ENCODE measurements at places on chromosomes 3 and 15. TPM values are rescaled to one million over a fixed set of nuclear protein-coding genes. Genes with fewer than 3 reads are reported as not detected.

- DNase-seq = no peak
Measured at GRCh38 chr15:64344651-64345294, 11.2 kb downstream of the CSNK1G1 start.

DUOX1 gene
- 4.1 TPM for total RNA-seq

- no peak for DNase-seq
Measured at GRCh38 chr15:93018574-93018973, 70.4 kb downstream of the RGMA start.

CDV3 gene
- total RNA-seq = 244 TPM

DNA sequence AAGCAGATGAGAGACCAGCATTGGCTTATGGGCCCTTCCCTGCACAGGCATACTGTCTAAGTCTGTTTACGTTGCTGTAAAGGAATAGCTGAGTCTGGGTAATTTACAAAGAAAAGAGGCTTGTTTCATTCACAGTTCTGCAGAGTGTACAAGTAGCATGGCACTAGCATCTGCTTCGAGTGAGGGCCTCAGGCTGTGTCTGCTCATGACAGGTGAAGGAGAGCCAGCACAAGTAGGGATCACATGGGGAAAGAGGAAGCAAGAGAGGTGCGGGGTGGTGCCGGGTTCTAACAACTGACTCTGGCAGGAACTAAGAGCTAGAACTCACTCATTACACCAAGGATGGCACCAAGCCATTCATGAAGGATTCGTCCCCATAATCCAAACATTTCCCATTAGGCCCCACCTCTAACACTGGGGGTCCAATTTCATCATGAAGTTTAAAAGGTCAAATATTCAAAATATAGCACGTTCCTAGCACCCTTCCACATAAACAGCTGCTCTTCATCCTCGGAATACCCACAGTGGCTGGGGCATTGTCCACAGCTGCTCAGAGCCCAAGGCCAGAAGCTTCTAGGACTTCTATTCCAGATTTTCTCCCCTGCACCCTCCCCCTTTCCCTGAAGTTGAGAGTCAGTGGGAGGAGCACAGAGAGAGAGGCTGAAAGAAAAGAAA is 5.6 kb downstream of the RTP3 start:
- DNase-seq = no peak

CCR8 gene
- not detected for total RNA-seq
